CD4-positive, alpha-beta T cell treated with Interleukin-12 subunit alpha and Interleukin-12 subunit beta, for 1 hour (primary cell): ENCODE measurements at places on chromosomes 13 and 19.

DNA sequence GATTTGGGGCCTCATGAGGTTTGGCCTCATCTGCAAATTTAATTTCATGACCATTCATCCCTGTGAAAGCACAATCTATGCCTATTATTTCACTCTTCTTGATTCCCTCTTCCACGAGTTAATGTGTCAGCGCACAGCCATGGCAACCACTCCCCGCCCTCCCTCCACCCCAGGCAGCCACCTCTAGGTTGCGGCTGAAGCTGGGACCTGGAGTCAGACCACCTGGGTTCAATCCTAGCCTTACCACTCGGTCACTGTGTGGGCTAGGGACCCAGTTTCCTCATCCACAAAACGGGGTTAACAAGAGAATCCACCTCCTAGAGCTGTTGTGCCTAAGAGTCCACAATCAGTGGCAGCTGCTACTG is 9.8 kb downstream of the CHST8 start:
- DNase-seq: no peak

DNA sequence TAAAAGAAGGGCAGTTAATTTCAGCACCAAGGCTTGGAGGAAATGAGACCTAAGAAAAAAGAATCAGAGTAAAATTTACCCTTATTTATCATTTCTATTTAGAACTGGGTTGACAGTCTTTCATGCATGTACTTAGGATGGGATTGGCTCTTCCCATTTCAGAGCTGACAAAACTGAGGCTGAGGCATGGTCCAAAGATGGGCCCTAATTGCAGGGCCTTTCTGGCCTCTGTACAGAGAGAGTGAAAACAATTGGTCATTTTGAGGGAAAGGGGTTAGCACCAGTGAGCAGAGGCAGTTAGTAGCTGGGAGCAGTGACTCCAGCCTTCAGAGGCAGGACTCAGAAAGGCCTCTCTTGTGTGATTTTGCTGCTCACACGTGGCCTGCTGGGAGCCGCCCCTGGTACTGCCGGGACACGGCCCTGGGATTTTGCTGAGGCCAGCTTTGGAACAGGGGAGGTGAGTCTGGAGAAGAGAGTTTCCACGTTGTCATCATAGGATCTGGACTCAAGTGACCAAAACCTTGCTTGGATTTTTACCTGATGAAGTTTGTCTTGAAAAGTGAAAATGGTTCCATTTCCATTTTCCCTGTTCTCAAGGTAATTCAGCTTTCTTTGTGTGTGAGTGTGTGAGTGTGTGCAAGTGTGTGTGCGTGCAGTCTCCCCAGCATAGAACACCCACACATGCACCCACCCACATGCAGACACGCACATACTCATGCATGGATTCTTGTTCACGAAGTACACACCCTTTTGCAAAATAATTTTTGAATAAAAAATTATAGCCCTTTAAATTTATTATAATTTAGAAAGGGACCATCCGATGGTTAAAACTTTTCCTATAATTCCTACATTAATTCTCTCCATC is at the start of gene ZNF536:
TSS of gene ZNF536 (plus strand) at position 425 of the 865 bp plus-strand sequence. CDS start 71,179 bp downstream, outside the sequence.
- DNase-seq: no peak

DNA sequence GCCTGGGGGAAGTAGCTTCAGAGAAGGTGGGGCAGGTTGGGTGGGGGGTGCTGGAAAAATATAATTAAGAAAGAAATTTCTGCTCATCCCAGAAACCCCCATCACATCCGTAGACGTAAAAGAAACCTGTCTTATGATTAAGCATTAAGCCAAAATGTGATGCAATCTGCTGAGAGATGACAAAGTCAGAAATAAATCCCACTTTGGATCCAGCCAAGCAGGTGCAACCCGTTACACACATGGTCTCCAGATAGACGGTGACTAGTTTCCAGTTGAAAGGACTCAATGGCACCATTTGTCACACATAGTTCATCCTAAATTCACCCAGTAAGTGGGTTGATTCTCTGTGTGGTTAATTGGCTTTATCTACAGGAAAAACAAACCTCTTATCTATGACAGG is 34.1 kb downstream of the PSG5 start:
- DNase-seq: no peak

DNA sequence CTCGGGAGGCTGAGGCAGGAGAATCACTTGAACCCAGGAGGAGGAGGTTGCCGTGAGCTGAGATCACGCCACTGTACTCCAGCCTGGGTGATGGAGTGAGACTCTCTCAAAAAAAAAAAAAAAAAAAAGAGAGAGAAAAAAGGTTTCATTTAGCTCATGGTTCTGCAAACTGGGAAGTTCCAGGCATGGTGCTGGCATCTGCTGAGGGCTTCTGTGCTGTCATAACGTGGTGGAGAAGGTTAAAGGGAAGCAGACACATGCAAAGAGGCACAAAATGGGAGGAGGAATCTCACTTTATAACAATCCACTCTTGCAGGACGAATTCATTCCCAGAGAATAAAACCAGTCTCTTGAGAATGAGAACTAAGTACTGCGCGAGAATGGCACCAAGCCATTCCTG is 34.9 kb upstream of the SIAH3 start:
- no peak for DNase-seq

DNA sequence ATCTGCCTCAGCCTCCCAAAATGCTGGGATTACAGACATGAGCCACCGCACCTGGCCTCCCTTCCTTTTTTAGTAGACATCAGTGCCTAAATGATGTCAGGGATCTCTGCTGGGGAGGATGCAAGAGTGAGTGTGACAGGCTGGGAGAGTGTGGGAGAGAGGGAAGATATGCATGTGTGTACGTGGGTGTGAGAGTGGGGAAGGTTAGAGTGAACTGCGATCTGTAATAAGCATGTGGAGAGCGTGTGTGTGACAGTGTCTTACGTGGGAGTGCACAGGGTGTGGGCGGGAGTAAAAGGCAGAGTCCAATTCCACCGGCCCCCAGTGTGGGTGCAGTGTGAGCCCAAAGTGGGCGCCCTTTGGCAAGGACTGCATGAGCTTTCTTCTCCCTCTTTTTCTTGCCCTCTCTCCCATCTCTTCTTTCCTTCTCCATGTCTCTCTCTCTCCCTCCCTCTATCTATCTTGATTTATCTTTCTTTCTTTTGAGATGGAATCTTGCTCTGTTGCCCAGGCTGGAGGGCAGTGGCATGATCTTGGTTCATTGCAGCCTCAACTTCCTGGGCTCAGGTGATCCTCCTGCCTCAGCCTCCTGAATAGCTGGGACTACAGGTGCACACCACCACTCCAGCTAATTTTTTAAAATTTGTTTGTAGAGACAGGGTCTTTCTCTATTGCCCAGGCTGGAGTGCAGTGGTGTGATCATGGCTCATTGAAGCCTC is 893 bp upstream of the NPHS1 start:
- no peak for DNase-seq

- no peak for DNase-seq
These were observed 43.4 kb upstream of the PDCD5 start for GRCh38 chr19:32537580-32537979.

DNA sequence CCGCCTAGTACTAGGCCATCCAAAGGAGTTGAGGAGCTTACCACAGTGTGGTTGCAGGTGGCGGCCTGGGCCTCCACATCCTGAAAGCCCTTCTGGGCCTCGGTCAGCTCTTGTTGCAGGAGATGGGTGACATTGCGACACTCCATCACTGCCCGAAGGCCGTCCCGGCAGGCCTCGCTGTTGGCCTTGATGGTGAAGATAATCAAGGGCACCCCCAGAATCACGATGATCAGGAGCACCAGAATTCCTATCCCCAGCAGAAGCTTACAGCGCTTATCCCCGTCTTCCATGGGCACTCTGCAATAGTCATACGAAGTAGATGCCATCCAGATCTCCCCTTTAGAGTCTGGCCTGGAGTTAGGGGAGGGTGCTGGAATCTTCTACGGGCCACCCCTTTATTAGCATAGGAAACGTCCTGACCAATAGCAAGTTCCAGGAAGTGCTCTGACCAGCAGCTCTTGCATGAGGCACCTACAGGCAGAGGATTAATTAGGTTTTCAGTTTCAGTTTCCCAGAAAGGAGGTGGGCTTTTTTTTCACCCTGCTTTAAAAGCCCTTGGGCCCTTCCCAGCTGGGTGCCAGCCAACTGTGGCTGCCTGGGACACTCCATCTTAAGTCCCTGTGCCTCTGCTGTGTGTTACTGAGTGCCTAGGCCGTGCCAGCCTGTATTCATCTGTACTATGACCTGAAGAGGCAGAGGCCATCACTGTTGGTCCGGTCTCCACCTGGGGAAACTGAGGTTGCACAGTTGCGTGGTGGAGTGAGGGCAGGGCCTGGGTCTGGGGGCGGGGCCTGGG is at the start of gene BST2:
TSS of gene BST2 (minus strand) at position 381 of the 796 bp plus-strand sequence. CDS start at position 326, 55 bp downstream.
- peak; percentile 81 for DNase-seq

- no peak for DNase-seq
These were observed 67.8 kb downstream of the SACS start for GRCh38 chr13:23365652-23366051.

GRCh38 chr13:96533408-96533807 is 443.5 kb downstream of the HS6ST3 start:
- no peak for DNase-seq

DNA sequence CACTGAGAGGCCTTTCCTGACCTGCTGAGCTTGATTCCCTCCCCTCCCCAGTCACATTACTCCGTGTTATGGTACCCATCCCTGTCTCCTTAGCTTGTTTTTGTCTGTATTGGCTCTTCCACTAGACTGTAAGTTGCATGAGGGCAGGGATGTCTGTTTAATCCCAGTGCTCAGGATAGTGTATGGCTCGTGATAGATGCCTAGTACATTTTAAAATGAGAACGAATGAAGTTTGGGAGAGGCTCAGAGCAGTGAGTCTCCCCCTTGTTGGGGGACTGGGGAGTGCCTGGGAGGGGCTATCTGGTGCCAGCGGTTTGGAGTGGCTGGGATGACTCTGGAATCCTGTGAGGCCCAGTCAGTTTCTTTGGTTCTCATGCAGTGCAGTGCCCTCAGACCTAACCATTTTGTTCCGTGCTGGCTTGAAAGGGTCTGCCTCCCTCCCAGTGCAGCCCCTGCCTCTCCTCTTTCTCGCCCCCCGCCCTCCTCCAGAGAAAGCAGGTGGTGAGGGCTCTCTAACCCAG is 35.5 kb downstream of the ACTN4 start:
- DNase-seq: no peak

GRCh38 chr19:6750062-6750461 is 10.6 kb downstream of the TRIP10 start:
- no peak for DNase-seq

DNA sequence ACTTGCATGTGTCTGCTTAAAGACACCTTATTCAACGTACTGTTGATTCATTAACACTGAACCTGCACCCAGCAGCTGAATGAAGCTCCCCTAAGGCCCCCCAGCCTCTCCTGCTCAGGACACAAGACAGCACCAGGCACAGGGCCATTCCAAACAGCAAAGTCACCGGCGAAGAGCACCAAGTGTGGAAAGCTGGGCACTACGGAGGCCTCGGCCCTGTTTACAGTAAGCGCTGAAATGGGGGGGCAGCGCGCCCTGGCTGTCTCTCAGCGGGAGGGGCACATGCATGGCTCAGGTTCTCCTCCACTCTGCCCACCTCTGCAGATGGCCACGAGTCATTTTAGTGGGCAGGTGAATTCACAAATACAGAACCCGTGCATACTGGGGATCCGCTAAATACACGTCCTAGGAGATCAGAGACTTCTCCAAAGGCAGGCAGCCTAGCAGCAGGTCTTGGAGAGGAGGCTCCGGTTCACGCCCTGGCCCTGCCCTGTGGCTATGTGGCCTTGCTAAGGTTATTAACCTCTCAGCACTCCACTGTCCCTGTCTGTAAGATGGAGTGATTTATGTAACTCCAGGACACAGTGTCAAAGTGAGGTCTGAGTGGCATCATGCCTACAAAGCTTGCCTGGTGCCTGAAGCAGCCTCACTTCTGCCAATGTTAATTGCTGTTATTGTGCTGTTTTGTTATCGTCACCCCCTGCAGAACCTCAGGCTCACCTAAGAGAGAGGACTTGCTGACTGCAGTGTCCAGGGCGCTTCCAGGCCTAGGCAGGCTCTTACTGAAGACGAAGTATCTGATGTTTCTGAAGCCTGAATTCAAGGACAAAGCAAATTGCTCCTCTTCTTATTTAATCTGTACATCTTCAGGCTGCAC is 207.4 kb upstream of the SOX1 start:
- no peak for DNase-seq

- peak; percentile 70 for DNase-seq
These were observed 41.2 kb upstream of the USPL1 start for GRCh38 chr13:30576528-30576927.

DNA sequence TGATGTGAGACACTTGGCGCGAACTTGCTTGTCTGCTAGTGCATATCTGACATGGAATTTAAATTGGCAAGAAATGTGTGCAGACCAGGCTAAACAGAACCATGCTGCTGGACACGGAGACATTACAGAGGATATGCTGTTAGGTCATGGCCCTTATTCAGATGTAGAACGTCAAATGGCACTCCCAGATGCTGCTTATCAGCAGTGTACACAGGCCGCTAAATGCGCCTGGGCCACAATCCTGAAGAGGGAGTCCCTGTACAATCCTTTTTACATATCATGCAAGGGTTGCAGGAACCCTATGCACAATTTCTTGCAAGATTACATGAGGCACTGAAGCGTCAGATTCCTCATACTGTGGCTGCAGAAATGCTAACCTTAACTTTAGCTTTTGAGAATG is 9.3 kb downstream of the ZNF350 start:
- no peak for DNase-seq

DNA sequence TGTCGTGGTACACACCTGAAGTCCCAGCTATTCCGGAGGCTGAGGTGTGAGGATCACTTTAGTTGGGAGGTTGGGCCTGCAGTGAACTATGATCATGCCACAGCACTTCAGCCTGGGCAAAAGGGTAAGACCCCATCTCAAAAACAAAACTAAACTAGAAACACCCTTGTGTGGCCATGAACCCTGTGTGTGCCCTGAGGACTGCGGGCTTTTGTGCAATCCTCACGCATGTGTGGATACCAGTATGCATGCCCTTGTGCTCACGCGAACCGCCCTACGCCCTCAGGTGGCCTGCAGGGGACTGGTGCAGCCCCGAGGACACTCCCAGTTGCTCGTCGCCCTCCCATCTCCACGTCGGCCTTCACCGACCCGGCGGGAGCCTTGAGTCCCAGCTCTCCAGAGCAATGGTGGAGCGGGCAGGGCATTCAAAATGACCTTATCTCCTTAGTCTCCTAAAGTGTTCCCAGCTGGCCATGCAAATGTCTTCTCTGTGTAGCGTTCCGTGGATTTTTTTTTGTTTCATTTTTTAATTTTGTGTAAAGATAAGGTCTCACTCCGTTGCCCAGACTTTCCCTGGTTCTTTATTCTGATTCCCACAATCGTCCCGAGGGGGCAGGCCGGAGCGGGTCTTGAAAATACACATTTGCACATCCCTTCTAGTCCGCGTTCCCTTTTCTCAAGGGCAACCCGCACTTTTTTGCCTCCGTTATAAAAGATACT is 868 bp upstream of the EGLN2 start:
- DNase-seq: peak; percentile 76

- no peak for DNase-seq
These were observed 674 bp downstream of the TRPC4 start for GRCh38 chr13:37868691-37869505.
